ENCODE measurements at places on chromosomes 6 and 20.

- DNase-seq = no peak
Observed at GRCh38 chr6:110609101-110609500, 132.7 kb upstream of the SLC22A16 start.

- no peak for DNase-seq
Observed at GRCh38 chr6:89122625-89123024, 4.8 kb upstream of the SRSF12 start.

DNA sequence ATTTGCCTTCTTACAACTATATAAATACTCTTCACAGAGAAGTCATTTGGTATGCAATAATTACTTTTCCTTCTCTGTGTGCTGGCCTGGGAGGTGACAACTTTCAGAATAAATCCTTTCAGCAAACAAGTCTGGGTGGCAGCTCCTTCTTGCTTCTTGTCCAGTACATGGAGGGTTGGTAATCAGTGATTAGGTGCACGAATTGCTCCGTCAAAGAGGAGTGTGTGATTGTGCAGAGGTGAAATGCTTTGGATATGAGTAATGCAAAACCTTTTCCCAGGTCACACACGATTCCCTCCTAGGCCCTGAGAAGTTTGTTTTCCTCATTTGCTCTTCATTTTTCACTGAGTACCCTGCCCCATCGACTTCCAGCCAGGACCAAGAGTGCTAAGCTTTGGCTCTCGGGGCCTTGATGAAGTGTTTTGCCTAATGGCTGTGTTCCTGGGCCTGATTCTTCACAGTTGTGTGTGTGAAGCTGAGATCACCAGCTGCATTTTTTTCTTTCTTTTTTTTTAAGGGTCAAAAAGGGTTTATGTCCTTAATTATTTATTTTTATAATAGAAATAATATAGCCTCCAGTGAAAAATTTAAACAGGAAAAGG is 216.5 kb downstream of the ZMYND8 start:
- DNase-seq = no peak

- no peak for DNase-seq
Observed at GRCh38 chr6:73579851-73580246, 59.0 kb upstream of the EEF1A1 start.

DNA sequence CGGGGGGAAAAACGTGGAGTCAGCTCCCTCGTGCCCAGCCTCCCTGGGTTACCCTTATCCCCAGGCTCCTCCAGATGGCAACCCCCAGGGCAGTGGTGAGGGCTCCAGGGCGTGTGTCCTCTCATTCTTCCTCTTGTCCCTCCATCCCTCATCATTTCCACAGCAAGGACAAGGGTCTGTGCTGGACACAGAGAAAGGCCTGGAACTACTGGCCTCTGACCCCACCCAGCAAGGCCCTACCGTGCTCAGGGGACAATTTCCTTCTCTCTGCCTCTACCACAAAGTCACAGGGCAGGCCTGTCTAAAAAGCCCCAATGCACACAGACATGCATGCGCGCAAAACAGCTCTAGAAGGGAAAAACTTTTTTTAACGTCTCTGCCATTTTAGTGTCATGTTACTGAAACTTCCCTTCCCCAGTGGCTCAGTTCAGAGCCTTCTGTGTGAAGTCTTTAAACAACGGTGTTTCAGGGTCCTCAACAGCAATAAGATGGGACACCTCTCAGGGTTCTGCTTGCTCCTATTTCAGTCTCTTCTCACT is 1.1 kb upstream of the SLC35B2 start:
- no peak for DNase-seq

- no peak for DNase-seq
Observed at GRCh38 chr20:61766921-61767610, 298.6 kb downstream of the TAF4 start.

DNA sequence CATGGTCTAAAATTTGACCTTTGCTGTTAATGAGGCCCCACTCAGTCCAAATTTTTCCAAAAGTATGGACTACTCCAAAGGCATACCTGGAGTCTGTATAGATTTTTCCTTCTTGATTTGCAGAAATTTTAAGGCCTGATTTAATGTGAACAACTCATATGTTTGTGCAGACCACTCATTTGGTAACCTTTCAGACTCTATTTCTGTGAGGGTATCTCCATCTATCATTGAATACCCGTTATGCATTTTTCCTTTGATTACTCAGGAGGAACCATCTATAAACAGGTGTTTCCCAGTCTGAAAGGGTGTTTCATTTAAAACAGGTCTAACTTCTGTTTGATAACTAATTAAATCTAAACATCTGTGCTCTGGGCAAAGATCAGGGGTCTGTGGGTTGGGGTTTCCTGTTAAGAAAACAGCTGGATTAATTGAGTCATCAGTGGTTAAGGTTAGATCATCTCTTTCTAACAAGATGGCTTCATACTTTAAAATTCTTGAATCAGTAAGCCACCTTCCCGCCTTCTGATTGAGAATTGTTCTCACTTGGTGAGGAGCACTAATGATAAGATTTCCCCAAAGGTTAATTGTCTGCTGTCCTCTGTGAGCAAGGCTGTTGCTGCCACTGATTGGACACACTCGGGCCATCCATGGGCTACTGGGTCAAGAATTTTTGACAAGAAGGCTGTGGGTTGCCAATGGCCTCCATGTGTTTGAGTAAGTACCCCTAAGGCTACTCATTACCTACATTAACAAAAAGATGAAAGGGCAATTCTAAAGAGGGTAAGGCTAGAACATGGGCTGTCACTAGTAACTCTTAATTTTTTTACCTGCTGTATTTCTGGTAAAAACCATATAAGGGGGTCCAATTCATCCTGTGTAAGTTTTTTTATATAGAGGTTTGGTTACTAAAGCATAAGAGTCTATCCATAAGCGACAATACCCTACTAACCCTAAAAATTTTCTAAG is 24.1 kb downstream of the HLA-B start:
- DNase-seq = peak; percentile 54

- no peak for DNase-seq
Observed at GRCh38 chr20:32040142-32040953, 11.7 kb upstream of the HCK start.

- DNase-seq = no peak
Observed at GRCh38 chr6:159633196-159633595, 59.8 kb downstream of the SOD2 start.

DNA sequence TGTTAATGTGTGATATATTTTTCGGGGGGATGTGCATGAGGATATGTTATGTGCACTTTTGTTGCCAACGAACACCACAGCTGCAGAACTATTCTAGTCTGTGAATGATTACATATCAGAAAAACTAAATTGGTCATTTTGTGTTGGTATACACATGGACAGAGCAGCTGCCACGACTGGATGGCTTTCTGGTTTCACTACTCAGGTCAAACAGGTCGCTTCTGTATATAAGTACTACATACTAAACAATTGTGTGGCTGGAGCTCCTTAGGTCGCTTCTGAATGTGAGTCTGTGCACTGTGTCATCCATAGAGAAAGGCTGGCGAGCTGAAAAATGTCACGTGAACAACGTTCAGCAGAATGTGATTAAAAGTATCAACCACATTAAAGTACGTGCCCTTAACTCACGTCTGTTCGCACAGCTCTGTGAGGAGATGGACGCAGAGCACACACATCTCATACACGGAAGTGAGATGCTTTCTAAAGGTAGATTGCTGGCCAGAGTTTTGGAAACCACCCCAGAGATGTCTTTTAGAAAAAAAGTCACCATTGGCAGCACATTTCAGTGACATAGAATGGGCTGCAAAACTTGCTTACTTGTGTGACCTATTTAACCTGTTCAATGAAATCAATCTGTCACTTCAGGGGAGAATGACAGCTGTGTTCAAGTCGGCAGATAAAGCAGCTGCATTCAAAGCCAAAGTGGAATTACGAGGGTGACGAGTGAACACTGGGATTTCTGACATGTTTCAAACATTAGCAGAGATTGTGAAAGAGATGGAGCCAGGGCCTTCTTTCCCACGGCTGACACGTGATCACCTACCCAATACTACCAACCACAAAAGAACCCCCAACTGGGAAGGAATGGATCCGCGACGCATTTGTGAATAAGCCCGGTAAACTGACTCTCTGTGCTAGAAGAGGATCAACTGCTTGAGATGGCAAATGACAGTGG is 176.6 kb downstream of the PDE10A start:
- DNase-seq = no peak
